Left lung (tissue), 14 donors: ENCODE measurements at places on chromosomes 1 and 21. TPM values are rescaled to one million over a fixed set of nuclear protein-coding genes. Genes with fewer than 3 reads are reported as not detected.

Gene HEYL
- total RNA-seq: 12.6 TPM

GRCh38 chr1:197342044-197342565 lies 74.1 kb downstream of the CRB1 start:
- no peaks in the 10 kb centered on the region for H3K27me3 ChIP-seq
- no peak overlapping the region for H3K4me3 ChIP-seq
- no peaks in the 10 kb centered on the region for H3K36me3 ChIP-seq
- no peak for DNase-seq
- H3K4me1 ChIP-seq: no peaks in the 10 kb centered on the region

- no peak for DNase-seq
- H3K27ac ChIP-seq: peak overlapping the region; percentile 10
- no peaks in the 10 kb centered on the region for H3K27me3 ChIP-seq
- H3K36me3 ChIP-seq: no peaks in the 10 kb centered on the region
Observed at GRCh38 chr1:228685081-228685660, 50.1 kb upstream of the RHOU start.

GRCh38 chr1:45032837-45033236 lies 20.8 kb downstream of the UROD start:
- no peak overlapping the region for H3K4me3 ChIP-seq
- DNase-seq: no peak
- H3K27ac ChIP-seq: no peak overlapping the region
- no peaks in the 10 kb centered on the region for H3K4me1 ChIP-seq
